ENCODE measurements at places on chromosomes 7 and 10. TPM values are rescaled to one million over a fixed set of nuclear protein-coding genes. Genes with fewer than 3 reads are reported as not detected.

The GPR146 gene
- total RNA-seq = 4.3 TPM

The ZNF22 gene
- total RNA-seq = 21.8 TPM

The C10orf88 gene
- total RNA-seq = 4.4 TPM

The LIPJ gene
- total RNA-seq = 0.04 TPM

The FAM221A gene
- total RNA-seq = 13.9 TPM

The ACHE gene
- 1.2 TPM for total RNA-seq

The TAF6 gene
- total RNA-seq = 12.6 TPM

The OPALIN gene
- total RNA-seq = not detected

The IGF2BP3 gene
- total RNA-seq = 1.1 TPM

The PTPN12 gene
- 23.5 TPM for total RNA-seq

The ABCA13 gene
- total RNA-seq = 0.24 TPM

The GALNT17 gene
- total RNA-seq = 2.0 TPM

The GHRHR gene
- total RNA-seq = not detected

The KCP gene
- 0.08 TPM for total RNA-seq

The PITRM1 gene
- total RNA-seq = 24.7 TPM

The DEPP1 gene
- 68.9 TPM for total RNA-seq

The MMD2 gene
- total RNA-seq = not detected

The CCDC3 gene
- 0.76 TPM for total RNA-seq

The IFIT1 gene
- total RNA-seq = 4.4 TPM

The LOXL4 gene
- 12.5 TPM for total RNA-seq

The DOCK1 gene
- total RNA-seq = 24.4 TPM

The CDC14C gene
- not detected for total RNA-seq

The LRMDA gene
- total RNA-seq = 10.5 TPM

The WASHC2C gene
- 12.4 TPM for total RNA-seq

The HMX2 gene
- 0.14 TPM for total RNA-seq

The OR13A1 gene
- 0.09 TPM for total RNA-seq

The VOPP1 gene
- 16.7 TPM for total RNA-seq

The OR6V1 gene
- total RNA-seq = not detected

The EVX1 gene
- not detected for total RNA-seq

The PRSS1 gene
- 23,499 TPM for total RNA-seq

The GPR26 gene
- not detected for total RNA-seq

The METTL27 gene
- 4.1 TPM for total RNA-seq

The ANTXRL gene
- total RNA-seq = not detected

The ELN gene
- 73.5 TPM for total RNA-seq

The GRID1 gene
- total RNA-seq = 0.86 TPM

The WDR11 gene
- total RNA-seq = 14.8 TPM

The MMP21 gene
- total RNA-seq = 0.14 TPM

Measured in pancreas (tissue), 10 donors.